Thymus (tissue), 14 donors: ENCODE measurements at places on chromosomes 3 and 15.

GRCh38 chr3:185781759-185782158, 43.1 kb downstream of the IGF2BP2 start:
- no peaks in the 10 kb centered on the region for H3K4me1 ChIP-seq
- no peak for DNase-seq
- H3K4me3 ChIP-seq, result no peak overlapping the region
- no peaks in the 10 kb centered on the region for H3K36me3 ChIP-seq
- no peaks in the 10 kb centered on the region for H3K27me3 ChIP-seq

DNA sequence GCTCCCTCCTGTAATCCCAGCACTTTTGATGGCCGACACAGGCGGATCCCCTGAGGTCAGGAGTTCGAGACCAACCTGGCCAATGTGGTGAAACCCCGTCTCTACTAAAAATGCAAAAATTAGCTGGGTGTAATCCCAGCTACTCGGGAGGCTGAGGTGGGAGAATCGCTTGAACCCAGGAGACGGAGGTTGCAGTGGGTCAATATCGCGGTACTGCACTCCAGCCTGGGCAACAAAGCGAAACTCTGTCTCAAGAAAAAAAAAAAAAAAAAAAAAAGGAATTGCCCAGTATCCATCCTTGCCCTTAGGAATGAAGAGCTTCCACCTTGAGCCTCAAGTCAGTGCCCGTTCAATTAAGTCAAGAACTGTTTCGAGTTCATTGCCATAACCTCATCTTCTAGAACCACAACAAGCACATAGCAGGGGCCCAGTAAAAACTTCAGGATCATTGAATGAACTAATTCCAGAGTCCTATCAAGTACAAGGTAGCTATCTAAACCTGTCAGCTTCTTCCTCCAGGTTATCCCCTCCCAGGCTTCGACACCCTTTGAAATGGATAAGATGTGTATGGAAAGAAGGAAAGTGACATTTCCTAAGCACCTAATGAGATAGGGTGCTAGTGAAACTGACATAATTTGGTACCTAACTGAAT, 826 bp downstream of the DBR1 start:
- H3K4me3 ChIP-seq, result peak overlapping the region; percentile 91
- H3K36me3 ChIP-seq, result peaks cover 7% of the 10 kb centered on the region
- DNase-seq, result no peak
- H3K4me1 ChIP-seq, result peaks cover 4% of the 10 kb centered on the region

- no peak for DNase-seq
- peaks cover 23% of the 10 kb centered on the region for H3K27me3 ChIP-seq
- no peaks in the 10 kb centered on the region for H3K4me1 ChIP-seq
Observed at GRCh38 chr15:26974120-26974780, 3.3 kb downstream of the GABRG3 start.

- DNase-seq, result no peak
- no peak overlapping the region for H3K27ac ChIP-seq
- H3K27me3 ChIP-seq, result no peaks in the 10 kb centered on the region
- H3K36me3 ChIP-seq, result no peaks in the 10 kb centered on the region
- no peaks in the 10 kb centered on the region for H3K4me1 ChIP-seq
Observed at GRCh38 chr3:160112996-160113395, 112.2 kb upstream of the C3orf80 start.

- no peak overlapping the region for H3K4me3 ChIP-seq
- DNase-seq, result no peak
- no peak overlapping the region for H3K27ac ChIP-seq
- H3K4me1 ChIP-seq, result no peaks in the 10 kb centered on the region
- H3K36me3 ChIP-seq, result no peaks in the 10 kb centered on the region
- H3K27me3 ChIP-seq, result no peaks in the 10 kb centered on the region
Observed at GRCh38 chr15:53875711-53876110, 102.5 kb upstream of the UNC13C start.

DNA sequence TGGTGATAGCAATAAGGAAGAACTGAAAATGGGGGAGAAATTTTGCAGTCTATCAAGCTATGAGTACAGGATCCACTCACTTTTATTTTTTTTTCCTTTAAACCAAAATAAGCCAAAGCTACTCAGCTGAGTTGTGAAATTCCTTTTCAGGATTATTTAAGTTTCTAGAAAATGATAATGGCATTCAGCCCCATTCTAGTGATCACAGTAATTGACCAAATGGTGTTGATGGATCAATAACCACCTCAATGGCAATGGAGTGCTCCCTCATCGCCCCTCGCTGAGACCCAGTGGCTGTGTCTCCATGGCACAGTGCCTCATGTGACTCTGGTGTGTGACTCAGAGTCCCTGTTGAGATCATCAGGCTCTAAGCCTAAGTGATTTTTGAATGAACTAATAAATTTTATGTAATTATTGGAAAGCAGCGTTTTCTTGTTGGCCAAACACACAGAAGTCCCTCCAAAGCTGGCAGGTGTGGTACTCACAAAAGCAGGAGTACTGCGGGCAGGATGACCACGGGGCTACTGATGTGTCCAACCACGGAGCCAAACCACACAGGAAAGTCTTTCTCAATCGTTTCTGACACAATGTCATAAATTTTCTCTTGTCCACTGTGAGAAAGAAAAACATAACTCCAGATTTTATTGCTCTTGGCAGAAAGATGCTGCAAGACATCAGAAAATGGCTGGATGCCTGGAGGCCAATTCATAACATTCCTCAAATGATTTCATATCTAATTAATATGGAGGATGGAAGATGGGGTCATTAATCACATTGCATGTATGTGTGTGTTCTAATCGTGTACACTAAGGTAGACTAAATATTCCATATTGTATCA, 14.4 kb upstream of the STARD5 start:
- H3K27ac ChIP-seq, result no peak overlapping the region
- H3K36me3 ChIP-seq, result no peaks in the 10 kb centered on the region
- no peaks in the 10 kb centered on the region for H3K4me1 ChIP-seq
- DNase-seq, result no peak
- H3K27me3 ChIP-seq, result no peaks in the 10 kb centered on the region

GRCh38 chr3:150784747-150785125, 21.8 kb upstream of the SIAH2 start:
- no peak overlapping the region for H3K4me3 ChIP-seq
- no peaks in the 10 kb centered on the region for H3K4me1 ChIP-seq
- no peaks in the 10 kb centered on the region for H3K36me3 ChIP-seq
- H3K27me3 ChIP-seq, result no peaks in the 10 kb centered on the region
- H3K27ac ChIP-seq, result no peak overlapping the region

GRCh38 chr3:49702672-49703071, 13.3 kb downstream of the RNF123 start:
- no peaks in the 10 kb centered on the region for H3K4me1 ChIP-seq
- DNase-seq, result no peak
- no peaks in the 10 kb centered on the region for H3K27me3 ChIP-seq

DNA sequence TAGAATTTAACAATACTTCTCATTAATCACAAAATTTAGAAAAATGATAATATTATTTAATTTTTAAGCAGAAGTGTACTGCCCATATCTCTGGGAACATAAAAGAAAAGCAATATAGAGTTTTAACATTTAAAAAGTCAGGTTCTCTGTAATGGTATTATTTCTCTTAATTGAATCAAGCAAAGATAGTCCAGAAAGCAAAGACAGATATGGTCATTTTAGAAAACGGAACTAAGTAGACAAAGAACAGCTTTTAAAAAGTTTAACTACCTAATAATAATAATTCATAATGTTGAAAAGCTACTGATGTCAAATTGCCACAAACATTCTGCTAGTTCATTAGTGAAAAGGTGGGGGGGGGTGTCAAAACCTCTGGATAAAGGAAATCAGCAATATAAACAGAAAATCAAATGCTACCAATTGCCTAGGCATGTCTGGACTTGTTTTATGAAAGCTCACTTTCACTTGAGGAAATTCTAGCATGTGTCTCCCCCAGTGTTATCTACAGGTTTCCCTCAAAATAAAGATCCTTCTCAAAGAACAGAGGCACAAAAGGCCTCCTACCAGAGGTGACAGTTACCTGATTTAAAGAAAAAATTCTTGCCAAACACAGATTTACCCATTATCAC, 1.7 kb downstream of the ZMAT3 start:
- H3K4me3 ChIP-seq, result no peak overlapping the region
- no peak for DNase-seq
- H3K27ac ChIP-seq, result no peak overlapping the region

DNA sequence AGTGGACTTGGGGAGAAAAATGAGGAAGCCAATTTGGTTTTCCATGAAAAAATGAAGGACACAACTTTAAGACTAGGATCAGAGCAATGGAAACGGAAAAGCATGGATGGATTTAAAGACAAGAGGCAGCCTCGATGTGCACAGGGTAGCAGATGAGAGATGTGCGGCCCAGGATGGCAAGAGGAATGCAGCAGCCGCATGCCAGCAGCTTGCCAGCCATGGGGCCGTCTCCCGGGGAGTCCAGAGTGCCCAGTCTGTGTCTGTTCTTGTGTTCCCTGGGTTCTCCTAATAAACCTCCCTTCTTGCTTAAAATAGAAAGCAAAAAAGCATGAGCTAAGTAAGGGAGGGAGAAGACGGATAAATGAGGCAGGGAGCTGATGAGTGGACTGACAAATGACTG, 68.0 kb upstream of the IQSEC1 start:
- H3K27ac ChIP-seq, result no peak overlapping the region
- peaks cover 2% of the 10 kb centered on the region for H3K27me3 ChIP-seq

- H3K4me1 ChIP-seq, result no peaks in the 10 kb centered on the region
- H3K36me3 ChIP-seq, result no peaks in the 10 kb centered on the region
- H3K27ac ChIP-seq, result no peak overlapping the region
- peaks cover 4% of the 10 kb centered on the region for H3K27me3 ChIP-seq
Observed at GRCh38 chr15:69957175-69957574, 140.5 kb downstream of the TLE3 start.
